ENCODE measurements at places on chromosomes 16 and 17. TPM values are rescaled to one million over a fixed set of nuclear protein-coding genes. Genes with fewer than 3 reads are reported as not detected.

DNA sequence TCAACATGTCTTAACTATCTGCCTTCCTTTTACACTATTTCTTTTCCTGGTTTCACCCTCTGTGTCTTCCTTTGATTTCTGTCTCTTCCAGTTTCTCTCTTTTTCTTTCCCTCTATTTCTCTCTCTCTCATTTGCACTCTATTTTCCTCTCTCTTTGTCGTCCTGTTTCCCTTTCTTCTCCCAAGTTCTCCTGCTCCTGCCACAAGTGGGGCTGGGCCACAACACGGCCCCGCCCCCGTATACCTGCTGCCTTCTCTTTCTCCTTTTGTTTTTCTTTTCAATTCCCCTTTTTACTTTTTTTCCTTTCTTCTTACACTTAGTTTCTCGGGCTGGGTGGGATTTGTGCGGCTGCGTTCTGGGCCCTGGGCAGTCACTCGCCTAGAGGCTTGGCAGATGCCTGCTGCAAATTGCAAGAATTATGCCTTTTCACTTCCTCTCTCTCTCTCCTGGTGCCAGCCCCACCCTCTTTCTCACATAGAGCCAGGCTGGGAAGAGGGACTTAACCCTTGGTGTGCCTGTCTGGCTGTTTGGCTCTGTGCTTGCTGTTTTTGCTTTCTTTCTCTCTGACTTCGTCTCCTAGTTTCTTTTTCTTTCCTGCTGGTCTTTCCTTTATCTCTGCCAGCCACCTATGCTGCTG lies 2139.4 kb downstream of the TP53TG3F start:
- H3K27me3 ChIP-seq = no peaks in the 10 kb centered on the region
- H3K4me1 ChIP-seq = no peaks in the 10 kb centered on the region
- H3K27ac ChIP-seq = no peak overlapping the region
- no peak for DNase-seq

Gene KIFC3
- 1.6 TPM for total RNA-seq

GRCh38 chr17:39737760-39738567 lies at the start of gene GRB7:
GRB7 (plus strand) TSS chr17:39737938; CDS start chr17:39742302, 4,364 bp downstream.
- H3K27ac ChIP-seq = no peak within 1 kb of the TSS
- H3K4me1 ChIP-seq = peaks cover 8% of the 10 kb centered on the region
- H3K4me3 ChIP-seq = no peak within 1 kb of the TSS
- no peaks in the 10 kb centered on the region for H3K36me3 ChIP-seq
- no peaks in the 10 kb centered on the region for H3K27me3 ChIP-seq

DNA sequence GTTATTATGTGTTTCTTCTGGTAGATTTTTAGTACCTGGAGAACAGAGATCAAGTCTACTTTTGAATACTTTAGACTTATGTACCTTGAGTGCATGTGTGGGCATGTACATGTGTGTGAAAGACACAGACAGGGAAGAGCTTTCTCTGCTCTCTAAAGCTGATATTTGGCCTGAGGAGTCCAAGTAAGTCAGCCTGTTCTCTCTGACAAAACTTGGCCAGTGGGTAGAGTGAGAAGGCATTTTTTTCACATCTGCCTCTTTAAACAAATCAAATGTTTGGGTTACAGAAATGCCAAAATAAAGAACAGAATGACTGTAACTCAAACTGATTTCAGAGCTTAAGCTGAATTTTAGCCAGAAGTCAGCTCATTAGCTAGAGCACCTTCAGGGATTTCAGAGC lies 309.7 kb upstream of the DYNLRB2 start:
- no peak for DNase-seq
- H3K27ac ChIP-seq = no peak overlapping the region

Gene SRCIN1
- 0.79 TPM for total RNA-seq

- no peaks in the 10 kb centered on the region for H3K27me3 ChIP-seq
- peaks cover 24% of the 10 kb centered on the region for H3K36me3 ChIP-seq
- peaks cover 66% of the 10 kb centered on the region for H3K4me1 ChIP-seq
These were observed 10.6 kb downstream of the SLC16A3 start for GRCh38 chr17:82239401-82239925.

Gene TBX21
- total RNA-seq = 15.8 TPM

DNA sequence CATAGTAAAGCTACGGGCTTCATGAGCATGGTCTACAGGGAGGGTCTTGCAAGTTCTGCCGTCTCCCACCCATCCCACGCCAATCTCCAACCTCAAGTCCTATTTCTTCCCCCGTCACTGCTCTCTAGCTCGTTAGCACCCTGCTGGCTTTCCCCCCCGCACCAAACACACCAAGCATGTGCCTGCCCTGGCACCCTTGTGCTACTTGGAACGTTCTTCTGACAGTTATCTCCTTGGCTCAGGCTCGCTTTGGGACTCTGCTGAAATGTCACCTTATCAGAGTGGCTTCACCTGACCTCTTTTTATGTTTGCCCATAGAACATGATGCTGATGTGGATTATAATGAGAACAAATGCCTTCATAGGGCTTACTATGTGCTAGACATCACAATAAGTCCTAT lies 21.9 kb downstream of the GLYR1 start:
- H3K36me3 ChIP-seq = peaks cover 73% of the 10 kb centered on the region
- DNase-seq = no peak
- H3K4me3 ChIP-seq = no peak overlapping the region
- no peak overlapping the region for H3K27ac ChIP-seq
- no peaks in the 10 kb centered on the region for H3K27me3 ChIP-seq

GRCh38 chr17:2188971-2189630 lies 114.5 kb downstream of the SMG6 start:
- peaks cover 23% of the 10 kb centered on the region for H3K4me1 ChIP-seq
- no peak for DNase-seq
- peaks cover 19% of the 10 kb centered on the region for H3K36me3 ChIP-seq
- H3K4me3 ChIP-seq = no peak overlapping the region
- no peak overlapping the region for H3K27ac ChIP-seq
- no peaks in the 10 kb centered on the region for H3K27me3 ChIP-seq

Gene MGAT5B
- total RNA-seq = 2.4 TPM

DNA sequence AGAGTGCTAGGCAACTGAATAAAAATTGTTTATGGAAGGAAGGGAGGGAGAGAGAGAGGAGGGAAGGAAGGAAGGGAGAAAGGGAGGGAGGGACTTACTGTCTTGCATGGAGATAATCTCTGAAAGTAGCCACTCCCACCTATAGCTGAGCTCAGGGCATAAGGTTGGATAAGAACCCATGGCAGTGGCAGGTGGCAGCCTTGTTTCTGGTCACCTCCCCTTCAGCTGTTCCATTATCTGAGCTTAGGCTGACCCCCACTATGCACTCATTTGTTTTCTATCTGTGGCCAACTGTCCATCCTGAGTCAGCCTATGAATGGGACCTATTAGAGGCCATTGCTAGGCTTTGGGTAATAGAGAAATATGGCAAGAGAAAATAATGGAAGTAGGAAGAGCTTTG lies 25.3 kb upstream of the MTMR4 start:
- no peak overlapping the region for H3K4me3 ChIP-seq
- H3K27me3 ChIP-seq = no peaks in the 10 kb centered on the region
- H3K4me1 ChIP-seq = no peaks in the 10 kb centered on the region

- H3K27ac ChIP-seq = no peak overlapping the region
- peaks cover 3% of the 10 kb centered on the region for H3K27me3 ChIP-seq
- H3K4me3 ChIP-seq = no peak overlapping the region
- H3K36me3 ChIP-seq = no peaks in the 10 kb centered on the region
These were observed 7.1 kb downstream of the ZFHX3 start for GRCh38 chr16:73040735-73041402.

DNA sequence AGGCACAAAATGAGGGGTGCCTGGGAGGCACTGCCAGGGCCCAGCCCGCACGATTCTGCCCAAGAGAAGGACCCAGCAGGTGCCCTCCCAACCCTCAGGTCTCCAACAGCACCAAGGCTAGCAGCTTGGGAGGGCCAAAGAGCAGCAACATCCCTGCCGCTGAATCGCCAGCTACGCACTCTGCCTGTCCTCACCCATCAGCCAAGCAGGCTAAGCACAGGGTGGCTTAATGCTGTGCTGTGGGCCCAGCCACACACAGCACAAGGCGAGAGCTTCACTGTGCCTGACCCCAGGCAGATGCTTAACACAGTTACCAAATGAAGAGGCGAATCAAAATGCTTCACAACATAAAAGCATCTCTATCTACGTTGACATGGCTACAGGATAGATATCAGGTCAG lies 10.6 kb upstream of the MRPL38 start:
- H3K4me3 ChIP-seq = no peak overlapping the region
- no peak overlapping the region for H3K27ac ChIP-seq
- H3K27me3 ChIP-seq = no peaks in the 10 kb centered on the region

DNA sequence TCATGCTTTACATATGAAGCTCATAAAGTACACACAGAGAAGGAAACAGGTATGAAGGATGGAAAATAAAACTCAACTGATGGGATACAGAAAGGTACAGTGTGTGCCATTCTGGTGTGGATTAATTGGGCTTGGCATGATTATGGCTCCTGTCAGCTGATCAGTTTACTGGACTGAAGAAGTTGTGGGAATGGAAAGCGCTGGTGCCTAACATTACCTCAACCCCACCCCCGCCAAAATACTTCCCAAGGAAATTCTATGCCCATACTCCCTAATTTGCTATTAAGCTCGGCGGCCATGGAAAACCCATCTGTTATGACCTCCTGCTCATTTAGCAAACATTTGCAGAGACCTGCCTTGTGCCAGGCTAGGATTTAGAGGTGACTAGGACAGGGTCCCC lies 16.6 kb upstream of the PMFBP1 start:
- H3K4me3 ChIP-seq = no peak overlapping the region
- no peaks in the 10 kb centered on the region for H3K36me3 ChIP-seq
- H3K4me1 ChIP-seq = no peaks in the 10 kb centered on the region
- no peak for DNase-seq
- H3K27ac ChIP-seq = no peak overlapping the region

Gene KRT23
- not detected for total RNA-seq

DNA sequence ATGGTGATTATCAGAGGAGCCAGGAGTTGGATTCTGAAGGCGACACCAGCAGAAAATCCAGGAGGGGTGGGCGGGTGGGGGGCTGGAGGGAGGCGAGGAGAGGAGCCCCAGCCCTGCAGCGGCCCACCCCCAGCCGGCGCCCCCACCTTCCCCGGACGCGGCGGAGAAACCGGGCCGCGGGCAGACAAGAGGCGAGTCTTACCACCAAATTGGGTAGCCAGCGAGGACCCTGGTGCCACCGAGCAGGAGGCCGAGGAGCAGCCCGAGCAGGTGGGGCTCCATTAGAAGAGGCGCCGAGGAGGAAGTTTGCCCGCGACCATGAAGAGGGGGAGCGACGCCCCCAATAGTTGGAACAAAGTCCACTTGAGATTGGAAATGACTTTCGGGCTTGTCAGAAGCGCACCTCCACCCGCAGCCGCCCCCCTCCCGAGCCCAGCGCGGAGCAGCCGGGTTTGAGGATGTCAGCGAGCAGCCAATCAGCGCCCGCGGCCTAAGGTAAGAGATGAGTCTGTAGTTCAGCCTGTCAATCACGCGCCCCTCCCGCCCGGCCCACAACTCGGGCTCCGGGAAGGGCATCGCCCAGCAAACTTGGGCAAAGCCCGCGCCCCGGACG lies at the start of gene WNT3:
Gene WNT3 (minus strand): TSS at position 377 of the 613 bp plus-strand sequence. CDS start 95 bp downstream, at position 282.
- no peaks in the 10 kb centered on the region for H3K36me3 ChIP-seq
- H3K27me3 ChIP-seq = peaks cover 53% of the 10 kb centered on the region
- DNase-seq = peak; percentile 37
- peaks cover 28% of the 10 kb centered on the region for H3K4me1 ChIP-seq
- H3K27ac ChIP-seq = no peak within 1 kb of the TSS

DNA sequence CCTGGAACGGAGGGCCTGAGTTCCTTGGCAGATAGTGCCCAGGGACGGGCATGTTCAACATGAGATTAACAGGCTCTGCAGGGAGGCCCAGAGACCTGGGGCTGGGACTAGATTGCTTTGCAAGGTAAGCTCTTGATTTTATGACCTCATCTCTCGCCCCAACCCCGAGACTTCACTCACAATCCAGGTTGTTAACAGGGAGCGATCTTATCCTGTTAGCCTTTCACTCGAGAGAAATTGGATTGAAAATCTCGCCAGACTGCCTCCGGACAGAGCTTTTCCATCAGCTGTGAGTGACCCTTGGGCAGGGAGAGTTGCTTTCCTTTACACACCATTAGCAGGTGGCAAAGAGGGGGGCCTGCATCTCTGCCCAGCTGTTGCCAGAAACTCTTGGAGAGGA lies 521.7 kb upstream of the EEF2KMT start:
- no peak for DNase-seq
- no peak overlapping the region for H3K4me3 ChIP-seq
- no peaks in the 10 kb centered on the region for H3K27me3 ChIP-seq
- H3K36me3 ChIP-seq = no peaks in the 10 kb centered on the region
- no peaks in the 10 kb centered on the region for H3K4me1 ChIP-seq

Gene YBX2
- total RNA-seq = 0.26 TPM

- no peak for DNase-seq
- no peak within 1 kb of the TSS for H3K27ac ChIP-seq
- no peaks in the 10 kb centered on the region for H3K27me3 ChIP-seq
- H3K4me3 ChIP-seq = no peak within 1 kb of the TSS
- no peaks in the 10 kb centered on the region for H3K36me3 ChIP-seq
These were observed at the start of gene SRL for GRCh38 chr16:4241928-4242283. SRL (minus strand) TSS chr16:4242080; CDS start chr16:4242067, 13 bp downstream.

DNA sequence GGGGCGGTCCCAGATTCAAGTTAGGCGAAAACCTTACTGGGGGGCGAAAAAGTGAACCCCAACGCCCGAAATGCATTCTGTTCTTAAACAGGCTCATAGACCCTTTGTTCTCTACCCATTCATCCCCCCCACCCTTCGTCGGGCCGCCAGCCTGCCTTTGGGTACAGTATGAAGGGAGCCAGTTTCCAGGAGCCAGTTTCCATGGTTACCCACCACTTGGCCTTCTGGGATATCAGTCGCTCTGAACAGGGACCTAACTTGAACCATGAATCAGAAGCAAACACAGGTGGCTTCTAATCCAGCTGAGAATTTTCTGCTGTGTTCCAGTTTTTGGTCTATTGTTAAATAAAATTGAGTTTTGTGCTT lies 532 bp downstream of the DHX40 start:
- peaks cover 18% of the 10 kb centered on the region for H3K4me1 ChIP-seq
- peak overlapping the region; percentile 79 for H3K4me3 ChIP-seq
- H3K27me3 ChIP-seq = no peaks in the 10 kb centered on the region
- DNase-seq = peak; percentile 69
- no peaks in the 10 kb centered on the region for H3K36me3 ChIP-seq
- peak overlapping the region; percentile 93 for H3K27ac ChIP-seq

- H3K27ac ChIP-seq = peak within 1 kb of the TSS; percentile 87
- no peaks in the 10 kb centered on the region for H3K27me3 ChIP-seq
- peak within 1 kb of the TSS; percentile 86 for H3K4me3 ChIP-seq
- peak; percentile 81 for DNase-seq
- H3K36me3 ChIP-seq = peaks cover 4% of the 10 kb centered on the region
These were observed at the start of gene STAT5A for GRCh38 chr17:42287977-42288802. STAT5A (plus strand) TSS chr17:42288498; CDS start chr17:42289412, 914 bp downstream.

GRCh38 chr17:79790805-79791734 lies 5.8 kb downstream of the CBX8 start:
- no peak for DNase-seq
- H3K36me3 ChIP-seq = no peaks in the 10 kb centered on the region
- H3K27ac ChIP-seq = no peak overlapping the region
- H3K4me3 ChIP-seq = no peak overlapping the region
- peaks cover 23% of the 10 kb centered on the region for H3K27me3 ChIP-seq

GRCh38 chr16:27963471-27963965 lies 100.0 kb downstream of the GSG1L start:
- no peaks in the 10 kb centered on the region for H3K27me3 ChIP-seq
- H3K27ac ChIP-seq = no peak overlapping the region
- DNase-seq = no peak
- H3K4me1 ChIP-seq = no peaks in the 10 kb centered on the region

Gene BCAR1
- total RNA-seq = 0.36 TPM

Gene CDRT15L2
- total RNA-seq = not detected

Gene TEKT1
- not detected for total RNA-seq

Data from CD4-positive, alpha-beta memory T cell (primary cell).